Fibroblast of gingiva (primary cell): ENCODE measurements at places on chromosomes 3 and 15.

DNA sequence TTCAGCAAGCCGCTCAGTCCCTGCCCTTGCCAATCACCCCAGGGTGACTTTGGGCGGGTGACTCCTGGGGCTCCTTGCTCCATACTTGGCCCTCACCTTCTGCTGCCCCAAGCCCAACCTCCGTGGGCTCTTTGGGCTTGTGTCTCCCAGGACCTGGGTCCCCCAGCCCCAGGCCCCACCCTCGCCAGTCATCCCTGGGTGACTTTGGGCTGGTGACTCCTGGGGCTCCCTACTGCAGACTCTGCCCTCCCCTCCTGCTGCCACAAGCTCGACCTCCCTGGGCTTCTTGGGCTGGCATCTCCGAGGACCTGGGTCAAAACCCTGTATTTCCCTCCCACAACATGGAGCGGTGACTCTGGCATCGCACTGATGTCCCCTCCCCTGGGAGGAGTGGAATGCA is 151.5 kb downstream of the GOLGA6L4 start:
- no peak for DNase-seq

DNA sequence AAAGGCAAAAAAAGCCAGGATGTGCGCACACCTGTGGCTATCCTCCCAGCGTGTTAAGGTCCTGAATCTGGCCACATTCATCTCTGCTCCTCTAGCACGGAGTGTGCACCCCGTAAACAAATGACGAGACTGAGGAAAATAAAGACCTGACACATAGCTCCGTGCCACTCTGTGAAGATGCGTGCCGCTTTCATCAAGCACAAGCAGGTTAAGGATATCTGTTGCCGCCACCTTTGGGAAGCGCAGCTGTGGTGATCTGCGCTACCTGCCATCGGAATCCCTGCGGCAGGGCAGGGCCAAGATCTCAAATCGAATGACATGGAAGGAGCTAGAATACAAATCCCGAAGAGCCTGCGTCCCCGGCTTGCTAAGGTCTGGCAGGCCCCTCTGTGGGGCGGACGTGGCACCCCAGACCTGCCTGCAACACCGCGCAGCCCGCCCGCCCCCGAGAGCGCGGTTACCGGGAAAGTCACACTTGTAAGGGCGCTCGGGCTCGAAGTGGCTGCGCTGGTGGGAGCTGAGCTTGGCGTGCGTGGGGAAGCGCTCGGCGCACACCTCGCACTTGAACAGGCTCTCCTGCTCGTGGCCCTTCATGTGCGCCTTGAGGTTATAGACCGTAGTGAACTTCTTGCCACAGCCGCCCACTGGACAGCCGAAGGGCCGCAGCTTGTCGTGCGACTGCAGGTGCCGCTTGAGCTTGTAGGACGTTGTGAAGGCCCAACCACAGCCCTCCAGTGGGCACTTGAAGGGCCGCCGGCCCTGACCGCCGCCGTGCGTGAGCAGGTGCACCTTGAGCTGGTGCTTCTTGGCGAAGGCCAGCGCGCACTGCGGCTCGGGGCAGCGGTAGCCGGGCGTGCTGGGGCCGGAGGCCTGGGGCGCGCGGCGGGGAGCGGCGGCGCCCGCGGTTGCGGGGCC is 936 bp downstream of the ZXDC start:
- peak; percentile 39 for DNase-seq

DNA sequence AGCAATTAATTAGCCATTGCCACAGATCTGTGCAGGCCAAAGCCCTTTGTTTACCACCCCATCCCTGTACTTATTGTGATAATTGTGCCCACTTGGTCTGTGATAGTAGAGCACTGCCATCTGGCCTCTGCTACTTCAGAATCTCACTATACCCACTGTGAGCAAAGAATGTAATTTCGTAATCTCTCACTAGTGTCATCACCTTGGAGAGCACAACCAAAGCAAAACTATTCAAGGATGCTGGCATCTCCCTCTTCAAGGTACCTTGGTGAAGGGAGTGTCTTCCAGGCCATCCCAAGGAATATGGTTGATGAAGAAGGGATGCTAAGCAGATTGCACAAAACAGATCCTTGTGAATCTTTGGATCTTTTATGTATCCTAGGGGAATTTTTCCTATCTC is 34.7 kb upstream of the NOX5 start:
- DNase-seq: no peak

DNA sequence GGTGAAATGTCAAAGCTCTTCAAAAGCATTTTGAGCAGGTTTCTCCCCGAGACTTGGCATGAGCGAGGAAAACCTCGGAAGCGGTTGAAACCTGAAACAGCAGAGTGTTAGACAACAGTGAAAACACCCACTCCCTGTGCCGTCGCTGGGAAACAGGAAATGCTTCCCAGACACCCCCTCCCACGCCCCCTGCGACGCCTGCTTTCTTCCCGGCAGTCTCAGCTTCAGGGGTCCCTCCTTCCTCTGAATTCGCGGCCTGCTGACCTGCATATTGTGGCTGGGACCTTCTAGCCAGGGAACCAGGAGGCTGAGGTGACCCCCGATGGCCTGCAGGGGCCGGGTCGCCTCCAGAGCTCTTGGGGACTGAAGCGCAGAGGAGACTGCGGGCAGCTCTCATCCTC is 250.6 kb upstream of the LYSMD4 start:
- DNase-seq: no peak
